ENCODE measurements at places on chromosomes 3 and 15.

- no peak for DNase-seq
These were observed 347.2 kb upstream of the UMPS start for GRCh38 chr3:124383051-124383450.

DNA sequence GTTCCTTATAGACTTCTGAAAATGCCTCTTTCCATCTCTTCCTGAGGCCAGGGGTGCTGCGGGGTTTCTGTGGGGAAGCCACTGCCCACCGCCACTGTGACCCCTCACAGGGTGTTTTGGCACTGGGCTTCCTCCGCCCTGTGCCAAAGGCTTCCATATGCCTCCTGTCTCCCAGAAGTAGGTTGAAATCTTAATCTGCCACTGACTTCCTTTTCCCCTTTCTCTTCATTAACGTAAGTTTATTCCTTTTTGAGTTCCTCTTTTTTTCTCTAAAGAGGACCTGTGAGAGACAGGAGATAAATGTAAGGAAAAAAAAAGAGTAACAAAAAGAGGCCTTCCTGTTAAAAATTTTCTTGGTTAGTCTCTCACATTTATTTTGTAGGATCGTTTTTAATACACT lies 220.5 kb downstream of the CTNNB1 start:
- no peak for DNase-seq

DNA sequence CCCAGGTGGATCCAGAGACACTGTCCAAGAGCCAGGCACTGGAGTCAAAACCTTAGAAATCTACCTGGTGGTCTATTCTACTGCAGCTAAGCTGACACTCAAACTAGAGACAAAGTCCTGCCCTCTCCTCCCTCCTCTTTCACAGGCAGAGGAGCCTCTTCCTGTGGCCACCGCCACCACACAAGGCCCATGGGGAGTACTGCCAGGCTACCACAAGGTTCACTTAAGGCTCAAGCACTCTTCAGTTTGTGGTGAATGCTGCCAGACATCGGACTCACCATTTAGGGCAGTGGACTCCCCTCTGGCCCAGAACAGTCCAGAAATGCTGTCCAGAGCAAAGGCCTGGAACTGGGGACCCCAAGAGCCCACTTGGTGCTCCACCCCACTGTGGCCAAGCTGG lies 160.9 kb downstream of the ADAMTS17 start:
- DNase-seq: no peak

GRCh38 chr15:51155891-51156290 lies 61.2 kb upstream of the TNFAIP8L3 start:
- no peak for DNase-seq

DNA sequence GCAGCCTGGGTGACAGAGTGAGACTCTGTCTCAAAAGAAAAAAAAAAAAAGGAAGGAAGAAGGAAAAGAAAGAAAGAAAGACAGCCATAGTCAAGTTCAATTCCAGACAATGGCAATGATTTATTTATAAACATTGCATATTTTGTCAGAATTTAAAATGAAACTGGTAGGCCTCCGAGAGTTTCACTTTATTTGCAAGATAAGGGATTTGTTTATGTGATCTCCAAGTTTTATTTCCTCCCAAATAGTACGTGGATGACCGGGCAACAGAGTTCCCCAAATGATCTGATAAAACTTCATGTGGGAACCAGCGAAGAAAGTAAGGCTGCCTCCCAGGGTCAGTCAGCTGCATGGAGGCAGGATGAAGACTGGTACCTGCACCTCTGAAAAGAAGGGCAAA lies 28.6 kb upstream of the MOBP start:
- DNase-seq: no peak

DNA sequence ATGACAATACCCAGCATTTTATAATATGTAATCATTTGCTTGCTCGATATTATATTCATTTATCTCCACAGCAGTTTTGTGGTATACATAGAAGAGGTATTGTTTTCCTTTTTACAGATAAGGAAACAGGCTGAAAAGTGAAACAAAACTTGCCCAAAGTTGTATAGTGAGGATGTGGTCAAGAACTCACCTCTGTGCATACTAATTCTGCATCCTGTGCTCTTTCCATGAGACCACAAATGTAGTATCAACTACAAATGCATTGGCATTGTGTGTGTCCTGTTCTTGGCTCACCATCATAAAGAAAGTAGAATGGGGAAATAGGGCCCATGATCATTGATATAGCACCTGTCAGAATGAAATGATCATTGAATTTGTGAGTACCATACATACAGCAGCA lies 167.3 kb downstream of the NECTIN3 start:
- DNase-seq: no peak

GRCh38 chr3:159458010-159458409 lies 530.6 kb upstream of the IL12A start:
- no peak for DNase-seq

GRCh38 chr3:9951126-9951525 lies 1.1 kb downstream of the PRRT3 start:
- no peak for DNase-seq

DNA sequence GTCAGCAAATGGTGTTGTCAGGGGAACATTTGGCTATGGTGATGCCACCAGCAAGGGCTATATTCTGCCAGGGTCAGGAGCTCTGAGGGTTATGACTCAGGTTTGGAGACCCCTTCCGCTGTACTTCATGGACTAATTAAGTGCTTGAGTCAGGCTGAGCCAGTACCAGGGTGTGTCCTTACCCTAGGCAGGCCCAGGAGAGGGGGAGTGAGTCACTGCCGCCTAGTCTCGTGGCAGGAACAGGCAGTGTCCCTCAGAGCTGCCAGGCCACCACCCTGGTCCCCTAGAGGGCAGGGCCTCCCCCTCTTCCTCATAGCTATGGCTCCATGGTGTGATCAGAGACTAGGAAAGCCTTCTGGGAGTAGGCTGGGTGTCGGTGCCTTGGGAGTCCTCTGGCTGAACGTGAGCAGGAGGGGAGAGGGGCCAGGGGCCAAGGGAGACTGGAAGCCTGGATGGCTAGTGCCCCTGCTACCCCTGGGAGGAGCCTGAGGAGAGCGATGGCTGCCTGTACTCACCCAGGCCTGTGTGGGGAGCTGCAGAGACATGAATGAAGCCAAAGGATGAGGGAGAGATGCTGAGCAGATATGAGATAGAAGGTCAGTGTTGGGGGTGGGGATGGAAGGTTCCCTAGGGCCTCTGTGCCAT lies 10.6 kb downstream of the MAPKAPK3 start:
- DNase-seq: no peak

GRCh38 chr3:129878355-129878754 lies 15.2 kb downstream of the TMCC1 start:
- DNase-seq: no peak

DNA sequence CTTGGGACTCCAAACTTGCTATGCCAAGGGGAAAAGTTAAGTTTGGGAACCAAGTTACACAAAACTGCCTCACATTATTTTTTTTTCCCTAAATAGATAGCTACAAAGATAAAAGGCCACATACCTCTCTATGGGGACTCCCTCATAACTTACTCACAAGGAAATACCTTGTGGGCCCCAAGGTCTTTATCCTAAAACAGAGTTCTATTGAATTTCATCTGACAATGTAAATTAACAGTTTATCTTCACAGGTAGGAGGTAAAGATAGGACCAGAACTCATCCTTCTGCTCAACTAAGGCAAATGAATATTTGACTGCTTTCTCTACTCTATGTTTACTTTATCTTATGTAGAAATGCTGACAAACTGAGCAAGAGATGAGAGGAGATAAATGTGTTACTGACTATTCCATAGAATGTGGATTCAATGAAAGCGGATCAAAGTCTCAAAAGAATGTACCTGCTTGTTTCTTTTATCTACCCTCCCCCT lies 1278.0 kb downstream of the OTOL1 start:
- DNase-seq: no peak

DNA sequence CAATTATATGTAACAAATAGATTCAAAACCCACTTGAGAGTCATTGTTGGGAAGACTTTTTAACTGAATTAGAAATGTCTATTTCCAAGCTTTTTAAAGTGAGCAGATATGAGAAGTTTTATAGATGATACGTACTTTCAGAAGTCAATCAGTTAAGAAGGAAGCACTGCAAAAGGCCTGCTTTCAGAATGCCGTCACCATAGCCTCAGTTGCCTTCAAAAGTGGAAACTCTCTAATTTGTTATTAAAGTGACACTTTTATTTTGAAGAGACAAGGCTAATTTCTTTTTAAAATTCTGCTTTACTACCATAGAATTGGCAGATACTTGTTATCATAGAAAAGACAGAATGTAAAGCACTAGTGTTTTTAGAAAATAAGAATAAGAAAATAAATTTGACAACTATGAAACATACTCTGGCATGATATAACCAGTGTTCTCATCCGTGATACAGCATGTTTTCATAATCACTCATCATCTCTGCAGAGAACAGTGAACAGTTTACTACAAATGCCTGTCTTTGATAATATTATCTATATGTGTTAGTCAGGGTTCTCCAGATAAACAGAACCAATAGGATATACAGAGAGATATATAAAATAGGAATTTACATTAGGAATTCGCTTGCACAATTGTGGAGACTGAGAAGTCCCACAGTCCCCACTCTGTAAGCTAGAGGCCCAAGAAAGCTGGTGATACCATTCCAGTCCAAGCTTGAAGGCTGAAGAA lies 7.0 kb upstream of the PLD1 start:
- DNase-seq: no peak

GRCh38 chr3:114241262-114241661 lies 3.9 kb upstream of the ZNF80 start:
- DNase-seq: no peak

All from stimulated activated CD4-positive, alpha-beta T cell treated with anti-CD3 and anti-CD28 coated beads, Interleukin-2, amount 100 ng/mL, for 4 hours (primary cell).